ENCODE measurements at places on chromosomes 7 and 10.

DNA sequence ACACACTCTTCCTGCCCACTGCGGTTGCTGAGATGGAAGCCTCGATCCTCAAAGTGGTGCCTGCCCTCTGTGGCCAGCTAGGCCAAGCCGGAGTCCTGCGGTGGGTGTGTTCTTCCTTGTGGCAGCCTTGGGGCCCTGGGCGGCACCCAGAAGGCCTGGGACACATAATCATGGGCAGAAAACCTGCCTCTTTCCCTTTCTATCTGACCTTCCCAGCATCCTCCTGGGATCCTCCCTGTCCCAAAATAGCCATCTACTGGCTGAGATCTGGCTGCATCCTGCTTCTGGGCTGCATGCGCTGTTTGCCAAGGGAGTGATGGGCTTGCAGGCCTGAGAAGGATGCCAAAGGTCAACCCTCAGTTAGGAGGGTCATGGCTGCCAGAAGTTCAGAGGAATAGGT lies 23.9 kb downstream of the COL13A1 start:
- DNase-seq = no peak

DNA sequence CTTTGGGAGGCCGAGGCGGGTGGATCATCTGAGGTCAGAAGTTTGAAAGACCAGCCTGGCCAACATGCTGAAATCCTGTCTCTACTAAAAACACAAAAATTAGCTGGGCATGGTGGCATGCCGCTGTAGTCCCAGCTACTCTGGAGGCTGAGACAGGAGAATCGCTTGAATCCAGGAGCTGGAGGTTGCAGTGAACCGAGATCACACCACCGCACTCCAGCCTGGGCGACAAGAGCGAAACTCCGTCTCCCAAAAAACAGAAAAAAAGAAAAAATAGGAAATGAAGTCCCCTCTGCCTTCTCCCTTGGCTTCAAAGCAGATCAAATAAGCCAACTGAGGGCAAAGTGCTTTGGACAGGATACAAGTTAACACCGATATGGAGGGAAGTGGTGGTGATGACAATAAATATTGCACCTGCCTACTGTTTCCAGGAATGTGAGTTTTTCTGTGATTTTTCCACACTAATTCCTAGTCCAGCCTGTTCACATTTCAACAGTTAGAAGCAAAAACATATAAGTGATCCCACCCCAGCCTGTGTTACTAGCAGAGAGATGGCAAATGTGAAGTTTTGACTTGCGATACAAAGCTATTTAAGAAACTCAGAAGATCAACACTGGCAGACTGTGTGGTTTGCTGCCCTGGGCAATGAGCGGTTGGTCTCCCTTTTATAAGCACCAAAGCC lies 291.2 kb upstream of the AOAH start:
- no peak for DNase-seq

GRCh38 chr7:29518616-29519015 lies 45.0 kb upstream of the PRR15 start:
- DNase-seq = no peak

GRCh38 chr10:11057018-11057417 lies 39.3 kb downstream of the CELF2 start:
- DNase-seq = no peak

- DNase-seq = no peak
Measured at GRCh38 chr7:43876241-43876640, 6.9 kb upstream of the MRPS24 start.

GRCh38 chr7:99943641-99944496 lies 14.4 kb upstream of the GJC3 start:
- DNase-seq = no peak

GRCh38 chr7:17681965-17682364 lies 258.3 kb downstream of the SNX13 start:
- DNase-seq = no peak

GRCh38 chr10:2047679-2048078 lies 310.4 kb upstream of the ADARB2 start:
- DNase-seq = no peak

DNA sequence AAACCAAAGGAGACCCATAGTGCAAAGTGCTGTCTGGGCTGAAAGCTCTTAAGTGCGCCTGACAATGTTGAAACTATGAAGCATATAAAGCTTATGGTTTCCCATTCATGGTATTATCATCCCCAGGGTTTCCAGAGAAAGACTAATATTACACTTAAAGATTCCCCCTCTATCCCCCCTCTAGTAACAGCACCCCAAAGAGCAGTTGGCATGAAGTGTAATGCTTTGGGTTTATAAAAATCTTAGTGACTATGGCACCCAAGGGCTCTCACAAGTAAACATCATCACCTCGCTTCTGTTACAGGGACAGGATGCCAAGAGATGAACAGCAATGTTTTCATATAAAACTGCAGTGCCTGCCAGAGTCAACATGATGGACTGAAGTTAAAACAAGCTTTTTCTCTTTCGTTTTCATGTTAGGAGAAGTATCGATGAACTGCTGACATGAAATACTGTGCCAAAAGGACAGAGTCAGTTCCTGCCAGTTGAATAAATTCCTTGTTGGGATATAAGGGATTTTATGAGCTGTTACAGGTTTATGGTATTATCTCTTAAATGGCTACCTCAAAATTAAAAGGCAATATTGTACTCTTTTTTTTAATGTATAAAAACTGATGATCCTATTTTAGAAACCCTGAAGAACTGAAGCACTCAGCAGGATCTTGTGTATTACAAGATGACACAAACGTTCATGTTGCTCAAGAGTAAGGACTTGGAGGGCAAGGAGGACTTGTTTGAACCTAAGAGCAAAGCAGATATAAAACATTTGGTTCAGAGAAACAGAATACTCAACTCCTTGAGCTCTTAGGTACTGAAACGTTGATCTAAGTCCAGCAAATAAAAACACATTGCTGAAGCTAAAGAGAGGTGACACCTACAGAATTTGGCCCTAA lies 203.7 kb upstream of the IMMP2L start:
- DNase-seq = no peak

DNA sequence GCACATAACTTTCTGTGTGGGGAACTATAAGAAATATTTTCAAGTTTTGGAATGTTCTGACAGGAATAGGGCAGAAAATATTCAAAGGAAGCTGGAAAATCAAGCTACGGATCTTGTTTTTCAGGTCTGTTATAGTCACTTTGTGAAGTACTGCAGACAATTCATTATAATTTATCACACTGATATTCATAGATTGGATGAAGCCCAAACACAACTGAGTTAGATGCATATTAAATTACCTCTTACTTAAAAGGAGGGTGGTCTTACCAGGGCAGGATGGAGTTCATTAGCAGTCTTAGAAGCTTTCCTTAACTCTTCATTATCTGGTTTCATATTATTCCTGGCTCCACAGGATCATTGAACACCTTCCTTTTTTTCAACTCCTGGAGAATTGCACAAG lies 242.3 kb downstream of the DYNC1I1 start:
- DNase-seq = no peak

All from stimulated activated CD8-positive, alpha-beta memory T cell treated with anti-CD3 and anti-CD28 coated beads, Interleukin-7, amount 100 ng/mL, for 24 hours (primary cell).